Activated T-cell treated with anti-CD3 and anti-CD28 coated beads, Interleukin-2, amount 50 U/mL, for 48 hours (primary cell): ENCODE measurements at places on chromosomes 4 and X.

GRCh38 chr4:152279234-152279566 is 256.7 kb downstream of the FBXW7 start:
- no peak for DNase-seq

- no peak for DNase-seq
Observed at GRCh38 chr4:150259861-150260567, 181.8 kb downstream of the DCLK2 start.

DNA sequence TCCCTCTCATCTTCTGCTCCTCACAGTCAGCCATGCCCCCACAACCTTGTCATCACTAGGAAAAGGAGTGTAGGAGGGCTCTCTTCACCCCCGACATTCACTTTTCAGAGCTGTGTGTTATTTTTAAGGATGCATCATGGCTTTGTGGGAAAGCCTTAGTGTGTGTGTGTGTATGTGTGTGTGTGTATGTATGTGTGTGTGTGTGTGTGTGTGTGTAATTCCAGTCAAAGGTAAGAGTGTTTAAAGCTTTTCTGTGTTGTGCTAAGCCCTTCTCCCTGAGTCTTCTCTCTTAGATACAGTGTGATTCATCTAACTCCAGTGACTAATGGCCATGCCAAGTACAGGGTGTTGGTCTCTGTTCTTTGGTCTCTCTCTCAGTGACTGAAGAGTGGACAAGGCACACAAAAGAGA is 76.6 kb downstream of the CHIC2 start:
- DNase-seq = no peak

GRCh38 chr4:17009871-17010367 is 111.5 kb upstream of the LDB2 start:
- DNase-seq = no peak

DNA sequence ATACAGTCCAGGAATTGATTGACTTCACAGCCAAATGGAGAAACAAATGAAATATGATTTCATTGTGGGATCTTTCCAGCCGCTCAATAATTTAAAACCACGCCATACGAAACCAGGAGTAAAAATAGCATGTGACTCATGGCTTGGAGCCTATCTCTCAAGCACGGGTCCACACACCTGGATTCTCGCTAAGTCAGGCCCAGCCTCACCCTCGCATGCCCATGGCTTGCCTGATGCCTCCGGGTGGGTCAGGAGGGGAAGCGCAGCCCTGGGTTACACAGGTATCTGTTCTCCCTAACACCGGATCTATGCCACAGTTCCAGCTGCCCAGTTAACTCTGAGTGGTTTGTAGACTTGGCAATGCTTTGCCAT is 5.6 kb upstream of the ABLIM2 start:
- DNase-seq = no peak

DNA sequence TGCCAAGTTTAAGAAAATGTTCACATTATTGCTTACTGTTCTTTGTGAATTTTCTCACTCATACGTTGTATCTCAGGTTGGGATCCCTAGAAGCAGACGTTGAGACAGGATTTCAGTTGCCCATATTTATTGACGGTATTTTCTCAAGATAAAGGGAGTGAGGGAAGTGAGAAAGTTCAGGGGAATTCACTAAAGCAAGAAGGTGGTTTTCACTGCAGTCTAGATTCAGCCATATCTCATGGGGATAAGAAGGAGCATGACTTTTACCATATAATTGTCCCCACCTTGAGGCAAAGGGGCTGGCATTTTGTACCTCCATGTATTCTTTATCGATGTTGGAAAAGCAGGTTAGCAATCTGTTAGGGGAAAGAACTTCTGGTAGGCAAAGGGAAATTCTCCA is 543.0 kb downstream of the CCSER1 start:
- no peak for DNase-seq

GRCh38 chr4:110062166-110062565 is 136.2 kb downstream of the ELOVL6 start:
- DNase-seq = no peak

DNA sequence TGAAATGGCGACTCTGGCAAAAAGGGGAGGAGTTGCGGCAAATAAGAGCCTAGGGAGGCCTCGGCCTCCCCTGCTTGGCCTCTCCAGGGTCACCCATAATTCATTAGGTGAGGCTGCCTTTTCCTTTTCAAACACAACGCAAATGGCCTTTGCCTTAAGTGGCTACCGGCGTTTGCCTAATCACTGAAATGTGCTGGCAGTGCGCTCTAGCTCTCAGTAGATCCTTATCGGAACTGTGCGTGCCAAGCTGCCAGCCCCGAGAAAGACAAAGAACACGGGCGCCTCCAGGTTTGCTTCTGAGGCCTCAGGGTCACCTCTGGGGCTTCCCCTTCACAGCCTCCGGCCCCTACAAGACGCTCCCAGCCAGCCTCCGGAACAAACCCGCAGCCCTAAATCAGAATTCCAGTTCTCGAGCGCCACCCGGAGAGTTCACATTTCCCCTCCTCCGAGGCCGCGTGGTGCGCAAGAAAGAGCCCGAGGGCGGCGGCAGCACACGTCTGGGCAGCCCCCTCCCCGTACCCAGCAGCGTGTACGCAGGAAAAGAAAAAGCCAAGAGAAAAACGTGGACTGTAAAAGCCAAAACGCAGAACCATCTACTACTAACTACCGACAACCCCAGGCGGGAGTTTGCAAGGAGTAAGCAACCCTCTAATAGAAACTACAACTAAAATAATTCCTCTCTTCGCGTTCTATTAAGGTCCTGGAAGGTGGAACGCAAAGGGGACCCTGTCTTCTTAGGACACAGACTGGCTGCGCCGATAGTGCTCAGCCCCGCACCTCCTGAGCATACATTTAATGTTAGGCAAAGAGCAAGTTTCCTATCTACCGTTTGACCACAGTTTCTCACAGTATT is 76.5 kb upstream of the BCOR start:
- DNase-seq = peak; percentile 79

GRCh38 chr4:56218230-56218895 is 168.9 kb downstream of the AASDH start:
- no peak for DNase-seq

GRCh38 chrX:100895365-100896075 is 21.4 kb upstream of the NOX1 start:
- DNase-seq = peak; percentile 34

GRCh38 chr4:71469541-71469940 is 130.7 kb downstream of the SLC4A4 start:
- DNase-seq = no peak

GRCh38 chr4:98484031-98484430 is 174.4 kb downstream of the TSPAN5 start:
- DNase-seq = no peak

GRCh38 chr4:41644915-41645295 is 103.6 kb downstream of the PHOX2B start:
- no peak for DNase-seq

DNA sequence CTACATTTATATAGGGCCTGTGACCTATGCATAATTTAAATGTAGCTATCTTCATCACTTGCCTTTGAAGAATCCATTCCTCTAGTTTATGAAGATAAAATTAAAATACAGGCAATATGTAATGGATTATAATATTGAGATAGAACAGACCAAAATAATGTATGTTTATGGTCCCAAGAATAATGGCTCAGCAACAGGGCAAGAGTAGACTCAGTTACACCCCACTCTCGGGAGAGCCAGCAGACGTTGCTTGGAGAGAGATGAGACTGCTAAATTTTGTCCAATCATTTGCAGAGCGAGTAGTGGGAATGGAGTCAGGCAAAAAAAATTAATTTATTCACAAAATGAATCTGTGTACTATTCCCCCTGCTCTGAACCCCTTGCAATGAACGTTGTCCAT is 223.2 kb upstream of the FAT4 start:
- DNase-seq = no peak

- no peak for DNase-seq
Observed at GRCh38 chrX:103201041-103201440, 13.9 kb upstream of the BEX4 start.

DNA sequence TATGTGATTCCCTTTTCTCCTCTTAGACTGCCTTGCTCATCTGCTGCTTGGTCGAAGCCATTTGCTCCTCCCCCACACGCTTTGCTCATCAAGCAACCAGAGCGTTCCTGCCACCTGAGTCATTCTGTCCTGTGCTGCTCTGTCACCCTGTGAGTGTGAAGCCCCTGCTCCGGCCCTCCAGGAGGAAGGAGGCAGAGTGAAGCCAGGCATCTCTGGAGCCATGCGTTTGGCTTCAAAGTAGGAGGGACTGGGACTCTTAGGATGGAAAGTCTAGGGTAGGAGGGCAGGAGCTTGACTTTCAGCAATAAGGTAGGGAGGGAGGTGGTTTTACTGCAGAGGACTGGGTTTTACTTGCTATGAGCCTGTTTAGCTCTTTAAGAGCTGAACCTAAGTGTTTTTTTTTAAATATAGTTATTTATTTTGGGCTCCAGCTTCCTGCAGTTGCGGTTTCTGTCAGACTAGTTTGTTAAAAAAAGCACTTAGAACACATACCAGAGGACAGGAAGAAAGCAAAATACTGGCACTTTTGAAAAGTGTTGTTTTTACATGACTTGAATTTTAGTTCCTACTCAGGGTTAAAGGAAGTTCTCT is 63.6 kb downstream of the SPINK2 start:
- peak; percentile 87 for DNase-seq

DNA sequence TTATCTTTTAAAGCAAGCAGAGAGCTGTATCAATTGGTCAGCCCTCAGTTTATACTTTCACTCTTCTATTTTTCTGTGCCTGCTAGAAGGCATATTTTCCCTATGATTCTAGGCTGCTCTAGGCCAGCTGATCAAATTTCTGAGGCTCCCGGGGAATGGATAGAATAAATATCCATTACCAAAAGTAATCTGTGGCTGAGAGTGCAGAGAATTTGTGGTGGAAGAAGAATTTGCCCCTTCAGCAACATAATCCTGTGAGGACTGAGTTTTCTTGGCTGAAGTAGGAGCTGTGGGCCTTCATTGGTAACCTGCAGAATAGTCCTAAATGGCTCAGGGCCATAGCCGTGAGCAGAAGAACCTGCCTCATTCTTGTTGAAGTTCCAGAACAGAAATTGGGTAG is 314.6 kb upstream of the CASK start:
- DNase-seq = no peak

DNA sequence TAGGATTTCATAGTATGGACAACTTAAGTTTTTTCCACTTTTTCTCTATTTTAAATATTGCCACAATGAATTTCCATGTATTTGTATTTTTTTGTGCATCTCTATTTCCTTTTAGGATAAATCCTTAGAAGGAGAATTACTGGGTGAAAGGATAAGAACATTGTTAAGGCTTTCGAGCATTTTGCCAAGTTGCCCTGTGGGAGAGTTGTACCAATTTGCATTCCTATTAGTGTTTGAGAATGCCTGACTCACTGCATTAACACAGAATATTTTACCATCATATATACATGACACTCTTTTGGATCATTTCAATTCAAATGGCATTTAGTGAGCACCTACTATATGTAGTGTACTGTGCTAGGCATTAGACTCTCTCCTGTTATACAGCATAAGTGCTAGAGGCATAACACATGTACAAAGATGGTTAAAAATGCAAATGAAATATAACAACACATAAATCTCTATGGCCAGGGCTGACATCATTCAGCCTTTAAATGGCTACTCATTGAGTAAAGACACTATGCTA is 57.0 kb downstream of the PLAC1 start:
- DNase-seq = no peak

DNA sequence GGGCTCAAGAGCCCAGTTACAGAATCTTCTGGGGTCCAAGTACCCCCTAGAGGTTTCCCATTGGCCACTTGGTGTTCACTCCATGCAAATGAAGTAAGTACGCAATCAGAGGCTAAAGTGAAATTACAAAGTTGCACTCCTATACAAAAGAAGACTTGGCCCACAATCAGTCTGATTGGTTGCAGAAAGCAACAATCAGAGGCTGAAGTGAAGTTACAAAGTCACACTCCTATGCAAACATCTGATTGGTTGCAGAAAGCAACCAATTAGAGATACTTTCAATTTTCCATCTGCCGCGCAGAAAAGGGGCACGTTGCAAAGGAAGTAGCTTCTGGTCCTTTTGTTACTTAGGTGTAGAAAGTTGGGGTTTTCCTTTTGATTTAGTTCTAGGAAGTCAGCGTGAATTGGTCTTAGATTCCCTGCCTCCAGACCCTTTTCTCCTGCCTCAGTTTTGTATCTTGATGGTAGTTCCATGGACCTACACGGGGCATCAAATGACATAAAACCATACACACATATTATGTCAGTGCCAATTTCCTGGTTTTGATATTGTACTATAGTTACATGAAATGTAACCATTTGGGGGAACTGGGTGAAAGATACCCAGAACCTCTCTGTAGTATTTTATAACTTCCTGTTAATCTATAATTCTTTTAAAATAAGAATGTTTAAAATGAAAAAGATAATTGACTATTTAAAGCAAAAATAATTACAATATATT is 12.4 kb upstream of the PIN4 start:
- no peak for DNase-seq

DNA sequence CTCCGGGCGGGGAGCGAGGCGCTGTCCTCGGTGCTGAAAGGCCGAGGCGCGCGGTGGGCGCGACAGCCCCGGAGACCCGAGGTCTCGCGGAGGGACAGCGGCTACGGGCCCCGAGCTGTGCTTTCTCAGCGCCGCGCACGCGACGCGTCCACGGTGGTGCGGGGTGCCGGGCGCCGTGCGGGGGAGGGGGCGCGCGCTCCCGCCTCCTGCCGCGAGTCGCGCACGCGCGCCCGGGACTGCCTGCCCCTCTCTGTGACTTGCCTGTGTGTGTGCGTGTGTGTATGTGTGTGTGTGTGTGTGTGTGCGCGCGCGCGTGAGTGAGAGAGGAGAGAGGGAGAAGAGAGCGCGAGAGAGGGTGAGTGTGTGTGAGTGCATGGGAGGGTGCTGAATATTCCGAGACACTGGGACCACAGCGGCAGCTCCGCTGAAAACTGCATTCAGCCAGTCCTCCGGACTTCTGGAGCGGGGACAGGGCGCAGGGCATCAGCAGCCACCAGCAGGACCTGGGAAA is at the start of gene GRIA2:
Gene GRIA2 (plus strand): TSS at position 358 of the 511 bp plus-strand sequence. CDS start 315 bp downstream, outside the sequence.
- DNase-seq = peak; percentile 30
